ENCODE measurements at places on chromosomes 7 and 10.
A peak's percentile ranks its signal among the peaks of the same experiment; 100 is the strongest.

DNA sequence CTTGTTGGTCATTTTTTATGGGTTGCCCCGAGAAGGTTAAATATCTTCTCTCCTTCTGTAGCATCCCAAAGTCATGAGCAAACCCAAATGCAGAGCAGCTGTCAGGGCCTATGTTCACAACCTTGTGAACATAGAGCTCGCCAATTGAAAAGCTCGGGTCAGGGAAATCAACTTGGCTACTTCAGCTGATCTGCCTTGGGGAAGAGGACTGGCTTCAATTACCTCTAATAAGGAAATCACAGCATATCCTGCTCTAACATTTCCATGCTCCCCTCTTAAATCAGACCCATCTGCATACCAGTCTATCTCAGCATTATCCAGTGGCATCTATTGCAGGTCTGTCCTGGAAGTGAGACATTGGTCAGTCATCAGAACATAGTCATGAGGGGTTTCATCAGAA is 105.6 kb downstream of the ANKRD26 start:
- DNase-seq: no peak

- no peak for DNase-seq
Observed at GRCh38 chr7:47574482-47575329, 7.2 kb downstream of the TNS3 start.

GRCh38 chr7:118473271-118473670 is 248.8 kb downstream of the ANKRD7 start:
- no peak for DNase-seq

GRCh38 chr10:8365935-8366911 is 311.7 kb downstream of the GATA3 start:
- no peak for DNase-seq

DNA sequence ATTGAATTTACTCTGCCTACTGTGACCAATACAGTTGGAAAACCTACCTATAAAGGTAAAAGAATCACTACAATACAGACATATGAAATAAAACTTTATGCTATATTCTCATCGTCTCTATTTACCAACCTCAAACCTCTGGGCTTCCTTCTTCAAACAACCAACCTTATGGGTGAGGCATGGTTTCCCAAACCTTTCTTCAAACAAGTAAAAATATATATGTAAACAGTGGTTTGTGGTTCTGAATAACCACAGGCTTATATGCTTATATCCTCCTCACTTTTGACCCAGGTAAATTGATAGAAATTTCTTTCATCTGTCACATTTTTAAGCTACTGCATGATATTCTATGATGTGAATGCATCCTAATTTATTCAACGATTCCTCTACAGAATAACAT is 103.6 kb downstream of the ITGB1 start:
- DNase-seq: no peak

GRCh38 chr10:36669615-36670352 is 455.6 kb upstream of the ANKRD30A start:
- DNase-seq: no peak

- no peak for DNase-seq
Observed at GRCh38 chr10:96840841-96841518, 8.9 kb downstream of the LCOR start.

DNA sequence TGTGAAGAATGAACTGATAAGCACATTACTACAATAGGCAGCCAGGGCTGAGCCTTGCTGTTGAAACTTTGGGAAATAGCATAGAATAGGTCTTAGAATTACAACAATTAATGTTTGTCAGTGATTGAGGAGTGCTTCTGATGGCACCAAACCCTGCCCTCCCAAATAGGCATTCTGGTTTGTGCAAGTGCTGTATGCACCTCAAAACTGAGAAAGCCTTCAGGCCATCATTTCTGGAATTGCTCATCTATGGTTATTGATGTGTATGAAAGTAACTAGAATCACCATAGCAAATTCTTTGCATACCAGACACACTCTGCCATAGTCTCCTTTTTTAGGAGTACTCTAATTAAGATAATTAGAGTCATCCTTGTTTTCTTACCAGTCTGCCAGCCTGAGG is 585.0 kb upstream of the MBL2 start:
- DNase-seq: no peak

GRCh38 chr7:47376991-47377616 is 204.8 kb downstream of the TNS3 start:
- no peak for DNase-seq

GRCh38 chr7:22444181-22444971 is 55.6 kb downstream of the STEAP1B start:
- no peak for DNase-seq

- DNase-seq: no peak
Observed at GRCh38 chr7:36404639-36405408, 15.2 kb downstream of the ANLN start.

- DNase-seq: no peak
Observed at GRCh38 chr10:61628875-61629513, 33.7 kb upstream of the CABCOCO1 start.

DNA sequence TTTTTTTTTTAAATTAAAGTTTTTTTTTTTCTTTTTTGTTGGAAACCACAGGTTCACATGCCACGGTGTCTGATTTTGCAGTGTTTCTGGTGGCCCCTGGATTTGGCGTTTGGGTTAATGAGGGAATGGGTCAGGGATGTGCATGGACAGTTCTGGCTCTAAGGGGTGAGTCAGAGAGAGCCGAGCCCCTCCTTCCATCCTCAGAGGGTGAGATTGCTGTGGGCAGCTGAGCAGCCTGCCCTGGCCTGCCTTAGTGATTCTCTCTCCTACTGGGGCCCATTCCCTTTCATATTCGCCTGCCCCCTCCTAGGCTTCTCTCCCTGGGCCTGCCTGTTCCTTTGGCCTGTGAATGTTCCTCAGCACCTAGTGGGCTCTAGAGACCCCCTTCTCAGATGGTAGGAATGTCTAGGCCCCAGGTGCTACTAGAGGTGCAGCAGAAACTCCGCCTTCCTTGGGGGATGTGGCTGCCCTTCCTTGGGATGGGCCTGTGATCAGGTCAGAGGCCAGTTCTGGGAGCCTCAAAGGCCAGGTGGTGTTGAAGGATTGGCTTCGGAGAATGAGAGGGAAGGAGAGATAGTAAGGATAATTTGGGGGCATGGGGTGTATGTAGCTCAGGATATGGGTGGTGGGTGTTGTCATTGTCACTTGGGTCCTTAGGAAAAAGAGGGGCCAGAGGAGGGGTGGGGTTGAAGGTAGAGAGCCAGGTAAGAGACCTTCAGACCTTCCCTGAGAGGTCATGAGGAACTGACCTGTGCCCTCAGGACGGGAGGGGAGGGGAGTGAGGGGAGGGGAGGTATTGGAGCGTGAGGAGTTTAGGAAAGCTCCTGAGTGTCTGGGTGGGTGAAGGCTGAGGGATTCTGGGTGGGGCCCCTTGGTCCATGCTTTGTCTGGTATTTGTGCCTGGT is 19.8 kb downstream of the TSPAN14 start:
- no peak for DNase-seq

- no peak for DNase-seq
Observed at GRCh38 chr7:76509931-76510877, at the start of gene UPK3B. UPK3B (plus strand) TSS chr7:76510552; CDS start chr7:76510653, 101 bp downstream.

GRCh38 chr7:49112647-49113046 is 188.3 kb downstream of the CDC14C start:
- DNase-seq: no peak

DNA sequence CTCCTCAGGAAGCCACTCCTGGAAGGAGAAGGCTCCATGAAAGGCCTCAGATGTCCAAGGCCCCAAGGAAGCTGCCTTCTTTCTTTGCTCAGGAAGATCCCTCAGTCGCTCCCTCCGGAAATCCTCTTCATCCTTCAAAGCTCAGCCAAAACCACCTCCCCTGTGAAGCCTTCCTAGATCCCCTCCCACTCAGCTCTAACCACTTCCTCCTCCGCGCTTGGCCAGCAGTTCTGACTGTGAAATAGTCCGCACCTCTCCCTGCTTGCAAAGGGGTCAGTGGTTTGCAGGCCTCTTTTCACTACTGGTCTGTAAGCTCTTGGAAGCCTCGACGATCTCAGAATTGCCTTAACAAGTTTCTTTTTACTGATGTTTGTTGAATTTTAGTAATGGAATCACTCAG is 23.9 kb downstream of the PYROXD2 start:
- DNase-seq: no peak

GRCh38 chr10:69337296-69338132 is 59.2 kb downstream of the HK1 start:
- DNase-seq: no peak

DNA sequence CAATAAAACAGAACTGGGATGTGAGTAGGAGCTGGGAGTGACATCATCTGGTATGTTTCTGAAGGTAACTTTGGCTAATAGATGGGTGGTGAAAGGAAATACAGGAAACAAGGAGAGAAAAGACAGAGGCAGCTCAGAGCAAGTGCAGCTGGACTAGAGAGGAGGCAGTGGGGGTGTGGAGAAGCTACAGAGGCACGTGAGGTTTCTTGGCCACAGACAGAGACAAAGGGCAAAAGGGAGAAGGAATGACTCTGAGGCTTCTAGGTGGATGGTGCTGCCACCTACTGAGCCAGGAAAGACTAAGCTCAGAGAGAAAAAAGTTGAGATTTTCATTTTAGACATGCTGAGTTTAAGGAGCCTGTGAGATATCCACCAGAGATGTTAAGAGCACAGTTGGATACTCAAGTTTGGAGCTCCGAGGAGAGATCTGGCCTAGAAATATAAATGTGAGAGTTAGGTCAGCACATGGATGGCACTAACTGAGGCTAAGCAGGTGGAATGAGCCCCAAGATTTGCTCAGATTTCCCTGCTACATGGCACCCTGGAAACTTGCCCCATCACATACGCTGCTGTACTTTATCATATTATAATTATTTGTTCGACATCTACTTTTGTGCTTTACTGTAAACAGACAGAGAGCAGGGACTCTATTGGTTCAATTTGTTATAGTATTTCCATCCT is 293.0 kb upstream of the IMMP2L start:
- DNase-seq: peak; percentile 27

GRCh38 chr7:101669307-101669706 is 40.2 kb upstream of the MYL10 start:
- no peak for DNase-seq

DNA sequence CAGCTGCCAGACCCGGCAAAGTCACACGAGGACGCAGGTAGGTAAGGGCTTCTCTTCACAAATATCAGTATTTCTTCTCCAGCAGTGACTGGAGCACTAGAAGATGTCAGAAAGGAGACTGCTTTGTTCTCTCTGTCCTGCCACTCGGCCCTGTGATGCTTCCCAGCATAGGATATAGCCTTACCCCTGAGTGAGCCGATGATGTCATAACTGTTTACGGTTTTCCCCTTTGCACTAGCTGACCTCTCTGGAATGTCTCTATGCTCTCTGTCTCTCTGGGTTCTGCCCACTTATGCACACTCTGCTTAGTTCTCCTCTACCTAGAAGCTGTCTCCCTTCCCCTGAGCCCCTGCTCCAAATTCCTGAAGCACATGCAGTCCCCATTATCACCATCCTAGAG is 167.5 kb upstream of the PODXL start:
- DNase-seq: no peak

- DNase-seq: no peak
Observed at GRCh38 chr10:103102195-103102594, 90.9 kb downstream of the NT5C2 start.

DNA sequence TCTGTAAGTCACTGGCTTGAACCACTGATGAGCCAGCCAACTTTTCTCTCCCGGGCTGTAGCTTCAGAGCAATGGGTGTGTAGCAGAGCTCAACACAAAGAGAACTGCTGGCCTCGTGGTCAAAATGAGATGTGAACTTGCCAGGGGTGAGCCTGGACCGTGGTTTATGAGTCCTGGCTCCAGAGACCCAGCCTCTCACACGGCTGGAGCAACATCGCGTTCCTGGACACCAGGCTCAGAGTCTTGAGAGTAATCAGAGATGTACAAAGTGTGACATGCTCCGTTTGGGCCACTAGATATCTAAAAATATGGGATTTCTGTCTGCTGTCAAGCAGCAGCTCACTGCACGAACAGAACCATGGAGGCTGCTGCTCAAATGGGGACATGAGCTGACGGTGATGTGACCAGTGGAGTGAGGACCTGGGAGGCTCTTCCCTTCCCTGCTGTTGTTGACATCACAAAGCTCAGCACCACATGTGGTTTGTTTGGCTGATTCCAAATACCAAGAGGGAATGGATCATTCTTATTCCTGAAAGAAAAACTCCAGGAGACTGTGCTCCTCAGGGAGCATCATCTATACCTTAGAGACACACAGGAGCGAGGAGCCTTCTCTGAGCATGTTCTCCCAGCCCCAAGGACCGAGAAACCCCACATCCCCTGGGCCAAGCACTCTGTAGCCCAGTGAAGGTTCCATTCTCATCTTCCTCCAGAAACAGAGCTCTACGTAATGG is 9.2 kb upstream of the SVIL start:
- peak; percentile 52 for DNase-seq

DNA sequence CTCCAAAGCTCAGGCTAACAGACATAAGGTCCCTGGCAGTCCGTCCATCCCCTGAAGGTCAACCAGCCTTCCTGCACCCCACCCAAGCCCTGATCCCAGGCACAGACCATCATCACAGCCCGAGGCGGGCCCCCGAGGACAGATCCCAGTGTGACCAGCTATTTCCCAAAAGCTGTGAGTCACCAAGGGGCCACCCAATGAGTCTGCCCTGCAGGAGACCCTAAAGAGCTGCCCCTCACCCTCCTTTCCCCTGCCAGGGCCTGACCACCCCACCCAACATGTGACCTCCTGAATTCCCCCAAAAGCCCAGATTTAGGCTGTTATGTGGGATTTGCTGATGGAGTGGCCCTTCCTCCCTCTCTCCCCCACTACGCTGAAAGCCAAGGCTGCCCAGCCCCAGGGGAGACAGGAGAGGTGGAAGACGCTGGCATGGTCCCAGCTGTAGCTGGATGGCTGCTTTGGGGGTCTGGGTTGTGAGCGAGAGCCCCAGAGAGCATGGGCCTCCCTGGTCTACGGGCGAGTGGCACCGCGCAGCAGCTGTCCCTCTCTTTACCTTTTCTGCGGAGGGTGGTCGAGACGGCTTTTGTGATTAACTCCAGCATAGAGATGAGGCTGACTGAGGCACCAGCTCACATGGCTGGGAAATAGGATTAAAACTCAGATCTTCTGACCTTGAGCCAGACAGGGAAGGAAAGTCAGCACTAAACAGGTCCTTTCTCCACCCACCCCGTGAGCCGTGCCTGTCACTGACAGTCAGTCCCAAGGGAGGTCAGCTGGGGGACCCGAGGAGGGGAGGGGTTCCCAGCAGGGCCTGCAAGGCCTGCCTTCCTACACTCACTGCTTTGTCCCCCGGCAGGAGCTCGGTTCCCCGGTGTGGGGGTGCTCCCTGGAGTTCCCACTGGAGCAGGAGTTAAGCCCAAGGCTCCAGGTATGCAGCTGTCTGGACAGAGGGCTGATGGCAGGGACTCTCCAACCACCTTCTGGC is 16.7 kb downstream of the ELN start:
- DNase-seq: no peak

DNA sequence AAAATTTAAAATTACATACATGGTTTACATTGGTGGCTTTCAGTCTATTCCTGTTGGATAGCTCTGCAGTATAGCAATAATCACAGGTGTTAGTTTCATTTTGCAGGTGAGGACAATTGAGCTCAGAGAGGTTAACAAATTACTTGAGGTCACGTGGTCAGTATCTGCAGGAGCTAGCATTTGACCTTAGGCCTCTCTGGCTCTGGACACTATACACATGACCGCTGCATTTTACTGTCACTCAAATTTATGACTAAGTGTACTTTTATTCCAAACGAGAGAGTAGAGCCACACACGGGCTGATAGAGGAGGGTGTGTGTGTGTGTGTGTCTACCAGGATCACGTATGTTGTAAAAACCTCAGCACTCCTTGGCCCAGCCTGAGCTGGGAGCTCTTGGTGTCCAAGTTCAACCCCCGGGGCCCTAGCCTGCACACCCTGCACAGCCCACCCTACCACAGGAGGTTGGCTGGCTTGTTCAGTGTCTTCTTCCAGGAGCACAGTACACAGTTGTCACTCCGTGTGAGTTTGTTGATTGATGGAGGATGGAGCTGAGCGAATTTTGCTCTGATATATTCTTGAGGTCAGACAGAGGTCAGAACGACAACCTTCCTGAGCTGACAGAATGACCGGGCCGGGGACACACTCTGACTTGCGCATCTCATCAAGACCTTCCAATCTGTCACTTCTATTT is 272.7 kb downstream of the GFRA1 start:
- DNase-seq: no peak
